T-helper 2 cell treated with Interferon-gamma antibody and Interleukin-4, amounts not matched to agents 5 μg/mL and 100 μg/mL, for 36 hours (primary cell): ENCODE measurements at places on chromosomes 7 and 10.

DNA sequence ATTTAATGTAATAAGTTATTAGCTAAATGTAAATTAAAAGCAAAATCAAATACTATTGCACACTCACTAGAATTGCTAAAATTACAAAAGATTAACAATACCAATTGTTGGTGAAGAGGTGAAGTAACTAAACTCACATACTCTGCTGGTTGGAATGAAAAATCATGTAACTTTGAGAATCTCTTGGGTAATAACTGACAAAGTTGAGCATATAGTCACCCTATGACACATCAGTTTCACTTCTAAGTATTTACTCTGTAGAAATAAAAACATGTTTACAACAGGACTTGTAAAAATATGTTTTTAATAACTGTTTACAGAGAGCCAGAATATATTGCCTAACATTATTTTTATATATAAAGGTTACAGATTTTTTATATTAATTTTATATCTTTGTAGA is 33.6 kb downstream of the CNTNAP2 start:
- H3K27me3 ChIP-seq = no peaks in the 10 kb centered on the region
- H3K4me1 ChIP-seq = no peaks in the 10 kb centered on the region
- H3K27ac ChIP-seq = no peak overlapping the region
- H3K4me3 ChIP-seq = no peak overlapping the region
- DNase-seq = no peak

DNA sequence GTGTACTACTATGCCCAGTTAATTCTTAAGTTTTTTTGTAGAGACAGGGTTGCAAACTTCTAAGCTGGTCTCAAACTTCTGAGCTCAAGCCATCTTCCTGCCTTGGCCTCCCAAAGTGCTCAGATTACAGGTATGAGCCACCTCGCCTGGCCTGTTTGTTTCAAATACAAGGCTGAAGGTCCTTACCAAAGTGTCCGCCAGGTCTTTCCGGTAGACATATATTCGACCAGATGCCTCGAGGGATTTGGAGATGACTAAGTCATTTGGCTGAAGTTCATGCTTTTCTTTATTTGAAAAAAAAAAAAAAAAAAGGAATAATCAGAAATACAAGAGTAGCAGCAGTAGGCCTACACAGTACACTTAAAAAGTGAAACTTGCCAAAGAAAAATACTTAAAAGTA is 204.5 kb upstream of the CDCA7L start:
- no peak for DNase-seq
- H3K27me3 ChIP-seq = peaks cover 8% of the 10 kb centered on the region
- peaks cover 28% of the 10 kb centered on the region for H3K4me1 ChIP-seq
- no peak overlapping the region for H3K4me3 ChIP-seq

DNA sequence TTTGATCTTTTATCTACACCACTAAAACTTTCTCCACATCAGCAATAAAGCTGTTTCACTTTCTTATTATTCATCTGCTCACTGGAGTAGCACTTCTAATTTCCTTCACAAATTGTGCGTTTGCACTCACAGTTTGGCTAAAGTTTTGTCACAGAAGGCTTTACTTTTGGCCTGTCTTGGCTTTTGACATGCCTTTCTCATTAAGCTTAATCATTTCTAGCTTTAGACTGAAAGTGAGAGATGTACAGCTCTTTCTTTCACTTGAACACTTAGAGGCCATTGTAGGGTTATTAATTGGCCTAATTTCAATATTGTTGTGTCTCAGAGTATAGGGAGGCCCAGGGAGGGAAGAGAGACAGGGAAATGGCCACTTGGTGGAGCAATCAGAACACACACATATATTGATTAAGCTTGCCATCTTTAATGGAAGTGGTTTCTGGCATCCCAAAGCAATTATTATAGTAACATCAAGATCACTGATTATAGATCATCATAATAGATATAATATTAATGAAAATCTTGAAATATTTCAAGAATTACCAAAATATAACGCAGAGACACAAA is 512.5 kb downstream of the ETV1 start:
- H3K4me1 ChIP-seq = no peaks in the 10 kb centered on the region
- H3K36me3 ChIP-seq = no peaks in the 10 kb centered on the region
- no peak overlapping the region for H3K4me3 ChIP-seq
- no peaks in the 10 kb centered on the region for H3K27me3 ChIP-seq

GRCh38 chr7:107610323-107610722 is 30.3 kb downstream of the BCAP29 start:
- H3K36me3 ChIP-seq = peaks cover 29% of the 10 kb centered on the region
- H3K27me3 ChIP-seq = no peaks in the 10 kb centered on the region
- no peak overlapping the region for H3K4me3 ChIP-seq
- peaks cover 14% of the 10 kb centered on the region for H3K4me1 ChIP-seq
- no peak overlapping the region for H3K27ac ChIP-seq
- DNase-seq = no peak

DNA sequence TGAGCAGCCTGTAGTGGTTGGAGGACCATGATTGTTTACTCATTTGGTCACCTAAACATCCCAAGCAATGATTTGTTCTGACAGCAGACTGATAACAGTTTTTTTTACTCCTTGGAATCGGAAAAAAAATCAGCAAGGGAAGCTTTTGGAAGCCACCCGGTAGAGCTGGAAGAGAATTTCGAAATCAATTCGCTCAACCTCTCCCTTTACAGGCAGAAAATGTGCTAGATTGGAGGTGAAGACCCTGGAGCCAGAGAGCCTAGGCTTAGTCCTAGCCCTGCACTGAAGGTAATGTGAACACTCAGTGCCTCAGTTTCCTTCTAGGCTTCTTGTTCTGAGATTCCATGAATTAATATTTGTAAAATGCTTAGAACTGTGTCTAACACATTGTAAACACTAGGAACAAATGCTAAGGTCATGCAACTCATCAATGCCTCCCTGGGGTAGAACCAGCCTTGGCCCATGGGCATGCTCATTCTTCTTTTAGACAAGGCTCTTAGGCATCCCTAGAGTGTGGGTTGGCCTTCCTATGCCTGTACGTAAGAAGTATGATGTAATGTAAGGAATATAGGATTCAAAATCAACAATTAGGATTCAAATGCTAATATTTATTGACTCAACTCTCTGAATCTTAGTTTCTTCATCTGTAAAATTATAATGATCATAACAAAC is 52.7 kb downstream of the MET start:
- H3K4me1 ChIP-seq = no peaks in the 10 kb centered on the region
- DNase-seq = no peak
- no peaks in the 10 kb centered on the region for H3K36me3 ChIP-seq
- H3K27me3 ChIP-seq = no peaks in the 10 kb centered on the region

DNA sequence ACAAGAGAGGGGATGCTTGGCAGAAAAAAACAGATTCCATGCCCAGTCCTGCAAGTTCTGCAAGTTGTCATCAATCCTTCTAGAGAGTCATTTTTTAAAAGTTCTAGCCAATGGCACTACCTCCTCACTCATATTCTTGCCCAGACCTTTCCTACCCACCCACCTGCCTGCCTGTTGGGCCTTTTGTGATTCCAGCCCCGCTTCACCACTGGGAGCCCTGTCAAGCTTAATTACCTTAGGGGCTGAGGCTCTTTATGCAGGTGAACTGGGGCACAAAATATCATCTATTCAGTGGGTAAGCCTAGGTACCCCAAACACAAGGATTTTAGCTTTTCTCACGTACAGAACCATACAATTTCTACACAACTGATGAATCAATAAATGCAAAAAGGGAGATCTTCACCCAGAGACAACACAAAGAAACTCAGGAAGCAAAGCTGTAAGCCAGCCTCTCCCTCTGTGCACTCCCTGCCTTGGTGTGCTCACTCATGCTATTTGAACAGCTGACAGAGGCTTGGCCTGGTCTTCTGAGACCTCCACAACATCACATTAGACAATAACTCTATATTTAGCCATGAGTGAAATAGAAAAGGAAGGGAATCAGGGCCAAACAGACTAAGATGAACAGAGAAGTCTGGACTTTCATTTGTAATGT is 222.6 kb downstream of the HTR7 start:
- H3K36me3 ChIP-seq = no peaks in the 10 kb centered on the region
- no peak overlapping the region for H3K27ac ChIP-seq
- DNase-seq = no peak
- no peaks in the 10 kb centered on the region for H3K27me3 ChIP-seq
- no peak overlapping the region for H3K4me3 ChIP-seq

GRCh38 chr7:81506609-81507008 is 263.2 kb downstream of the HGF start:
- no peak overlapping the region for H3K4me3 ChIP-seq
- H3K27ac ChIP-seq = no peak overlapping the region
- H3K36me3 ChIP-seq = no peaks in the 10 kb centered on the region
- H3K4me1 ChIP-seq = no peaks in the 10 kb centered on the region

GRCh38 chr10:61899997-61900828 is 1.3 kb upstream of the ARID5B start:
- H3K4me3 ChIP-seq = peak overlapping the region; percentile 94
- peaks cover 12% of the 10 kb centered on the region for H3K36me3 ChIP-seq
- H3K27ac ChIP-seq = peak overlapping the region; percentile 98
- peak; percentile 41 for DNase-seq
- no peaks in the 10 kb centered on the region for H3K27me3 ChIP-seq

GRCh38 chr7:139667377-139667776 is 110.4 kb downstream of the HIPK2 start:
- H3K4me3 ChIP-seq = no peak overlapping the region
- H3K27me3 ChIP-seq = no peaks in the 10 kb centered on the region
- DNase-seq = no peak
- peaks cover 8% of the 10 kb centered on the region for H3K4me1 ChIP-seq
- no peak overlapping the region for H3K27ac ChIP-seq
- H3K36me3 ChIP-seq = peaks cover 3% of the 10 kb centered on the region

DNA sequence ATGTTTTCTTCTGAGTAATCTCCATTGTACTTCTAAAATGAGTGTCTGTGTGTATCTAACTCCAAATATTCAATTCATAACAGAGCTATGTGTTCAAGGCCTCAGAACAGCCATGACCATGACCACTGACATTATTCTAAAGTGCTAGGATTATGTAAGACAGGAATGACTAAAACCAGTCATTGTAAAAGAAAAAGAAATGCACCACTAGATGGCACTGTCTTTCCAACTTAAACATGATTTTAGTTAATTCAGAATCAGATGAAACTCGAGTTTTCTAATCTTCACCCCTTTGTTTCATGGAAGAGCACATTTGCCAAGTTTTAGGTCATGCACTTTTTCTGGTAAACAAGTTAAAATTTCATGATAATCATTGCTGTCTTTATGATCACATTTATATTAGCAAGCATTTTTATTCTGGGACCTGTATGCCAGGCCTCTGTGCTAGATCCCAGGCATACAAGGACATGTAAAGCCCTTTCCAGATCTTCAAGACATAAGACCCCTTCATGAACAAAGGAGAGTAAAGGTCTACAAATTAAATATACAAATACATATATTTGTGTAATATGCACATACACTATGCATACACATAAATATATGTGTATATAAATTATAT is 26.1 kb upstream of the RSU1 start:
- DNase-seq = no peak
- no peak overlapping the region for H3K27ac ChIP-seq
- no peak overlapping the region for H3K4me3 ChIP-seq
- H3K4me1 ChIP-seq = peaks cover 1% of the 10 kb centered on the region
- no peaks in the 10 kb centered on the region for H3K36me3 ChIP-seq

GRCh38 chr7:154287356-154287755 is 235.2 kb downstream of the DPP6 start:
- H3K4me3 ChIP-seq = no peak overlapping the region
- no peaks in the 10 kb centered on the region for H3K27me3 ChIP-seq
- no peak overlapping the region for H3K27ac ChIP-seq
- no peak for DNase-seq
- no peaks in the 10 kb centered on the region for H3K36me3 ChIP-seq

DNA sequence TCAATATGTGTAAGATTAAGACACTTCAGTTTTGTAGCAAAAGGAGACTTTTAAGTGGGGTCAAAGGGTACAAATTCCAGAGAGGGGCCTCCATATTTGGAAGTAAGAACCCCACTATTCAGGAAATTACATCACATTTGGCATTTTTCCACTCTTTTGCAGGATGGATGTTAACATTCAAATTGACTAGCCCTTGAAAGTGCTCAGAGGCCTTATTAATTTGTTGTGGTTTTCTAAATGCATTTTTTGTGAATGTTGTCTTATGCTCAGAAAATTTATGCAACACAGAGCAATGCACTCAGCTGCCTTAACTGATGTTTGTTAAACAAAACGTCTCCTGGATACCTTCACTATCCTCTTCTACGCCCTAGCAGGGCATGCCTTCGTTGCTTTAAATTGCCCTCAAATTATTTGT is 50.9 kb upstream of the PDLIM1 start:
- peaks cover 5% of the 10 kb centered on the region for H3K27me3 ChIP-seq
- no peak overlapping the region for H3K4me3 ChIP-seq
- DNase-seq = no peak
- H3K4me1 ChIP-seq = no peaks in the 10 kb centered on the region

DNA sequence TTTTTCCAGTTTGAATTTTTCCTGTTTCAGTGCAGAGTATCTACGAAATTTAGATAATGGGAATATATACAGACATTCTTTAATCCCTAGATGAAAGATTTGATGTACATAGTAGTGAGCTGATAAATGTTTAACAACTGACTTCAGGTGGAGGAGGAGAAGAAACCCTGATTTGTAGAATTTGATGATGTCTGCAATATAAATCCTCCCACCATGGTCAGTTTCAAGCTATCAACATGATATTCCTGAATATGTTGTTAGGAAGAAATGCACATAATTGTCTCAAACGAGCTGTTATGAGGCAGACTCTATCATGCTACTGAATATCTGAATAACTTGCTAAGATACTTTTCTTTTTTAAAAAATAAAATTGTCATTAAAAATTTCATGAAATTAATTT is 629.3 kb upstream of the LRRN3 start:
- no peaks in the 10 kb centered on the region for H3K4me1 ChIP-seq
- DNase-seq = no peak
- H3K36me3 ChIP-seq = no peaks in the 10 kb centered on the region
- H3K27ac ChIP-seq = no peak overlapping the region
- H3K27me3 ChIP-seq = peaks cover 3% of the 10 kb centered on the region

- no peak overlapping the region for H3K27ac ChIP-seq
- H3K36me3 ChIP-seq = no peaks in the 10 kb centered on the region
- no peaks in the 10 kb centered on the region for H3K27me3 ChIP-seq
Measured at GRCh38 chr10:48700071-48700470, 15.4 kb downstream of the WDFY4 start.

DNA sequence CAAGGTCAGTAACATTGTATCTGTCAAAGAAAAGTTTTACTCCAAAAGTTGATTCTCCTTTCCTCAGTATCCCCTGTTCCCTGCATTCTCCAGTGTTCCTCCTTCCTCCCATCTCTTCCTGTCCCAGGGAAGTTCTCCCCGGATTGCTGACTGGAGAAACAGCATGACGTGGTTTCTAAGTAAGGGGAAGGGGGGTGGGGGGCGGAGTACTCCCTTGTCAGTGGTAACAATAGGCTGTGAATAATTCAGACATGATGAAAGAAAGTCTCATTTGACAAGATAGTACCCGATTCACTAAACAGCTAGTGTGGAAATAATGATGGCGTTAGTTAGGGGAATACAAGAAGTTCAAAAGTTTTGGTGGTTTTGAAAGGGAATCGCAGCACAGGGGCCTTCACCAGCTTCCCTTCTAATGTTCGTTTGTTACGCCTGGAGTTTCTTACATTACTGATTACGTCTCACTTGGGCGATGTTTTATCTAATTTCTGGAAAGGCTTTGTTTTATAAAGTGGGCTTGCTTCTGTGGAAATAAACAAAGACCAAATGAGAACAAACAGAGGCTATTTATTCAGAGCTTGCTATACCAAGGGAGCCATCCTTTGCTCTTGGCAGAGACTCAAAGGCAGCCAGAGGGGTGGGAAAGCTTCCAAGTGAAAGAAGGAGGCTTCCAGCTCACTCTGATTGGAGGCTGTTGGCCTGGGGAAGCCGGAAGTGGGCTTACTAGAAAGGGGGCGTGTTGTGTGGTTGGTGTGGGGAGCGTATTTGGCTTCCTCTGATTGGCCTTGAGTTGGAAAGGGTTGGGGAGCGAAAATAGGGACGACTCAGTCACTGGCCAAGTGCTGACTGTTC is 453.7 kb downstream of the SDK1 start:
- no peak for DNase-seq
- H3K4me3 ChIP-seq = no peak overlapping the region
- no peak overlapping the region for H3K27ac ChIP-seq
- no peaks in the 10 kb centered on the region for H3K4me1 ChIP-seq
